ENCODE measurements at places on chromosomes 1 and 21. TPM values are rescaled to one million over a fixed set of nuclear protein-coding genes. Genes with fewer than 3 reads are reported as not detected.

TSPAN2 gene
- total RNA-seq, result 1.7 TPM

PRMT6 gene
- 21.7 TPM for total RNA-seq

FCRL4 gene
- total RNA-seq, result not detected

OR2G6 gene
- total RNA-seq, result not detected

CCDC27 gene
- not detected for total RNA-seq

RGS13 gene
- total RNA-seq, result not detected

GUCA2B gene
- not detected for total RNA-seq

DDAH1 gene
- 36.4 TPM for total RNA-seq

COL9A2 gene
- 1.00 TPM for total RNA-seq

ORC1 gene
- total RNA-seq, result 3.4 TPM

TRAF3IP3 gene
- total RNA-seq, result not detected

NBPF8 gene
- total RNA-seq, result 18.1 TPM

STX12 gene
- 45.5 TPM for total RNA-seq

CACNA1S gene
- total RNA-seq, result not detected

CAPN9 gene
- total RNA-seq, result not detected

COL16A1 gene
- 50.2 TPM for total RNA-seq

ABCA4 gene
- total RNA-seq, result 0.12 TPM

LRRC8C gene
- total RNA-seq, result 9.2 TPM

C1orf141 gene
- not detected for total RNA-seq

CFAP74 gene
- total RNA-seq, result not detected

S100A7A gene
- total RNA-seq, result not detected

SLC25A34 gene
- total RNA-seq, result 0.62 TPM

PTGS2 gene
- 12.8 TPM for total RNA-seq
